ENCODE measurements at places on chromosomes 12 and 14.
A peak's percentile ranks its signal among the peaks of the same experiment; 100 is the strongest.

- no peak for DNase-seq
These were observed 13.1 kb upstream of the TMEM119 start for GRCh38 chr12:108610856-108611605.

- DNase-seq = no peak
These were observed 73.4 kb downstream of the GTF2A1 start for GRCh38 chr14:81147140-81147897.

DNA sequence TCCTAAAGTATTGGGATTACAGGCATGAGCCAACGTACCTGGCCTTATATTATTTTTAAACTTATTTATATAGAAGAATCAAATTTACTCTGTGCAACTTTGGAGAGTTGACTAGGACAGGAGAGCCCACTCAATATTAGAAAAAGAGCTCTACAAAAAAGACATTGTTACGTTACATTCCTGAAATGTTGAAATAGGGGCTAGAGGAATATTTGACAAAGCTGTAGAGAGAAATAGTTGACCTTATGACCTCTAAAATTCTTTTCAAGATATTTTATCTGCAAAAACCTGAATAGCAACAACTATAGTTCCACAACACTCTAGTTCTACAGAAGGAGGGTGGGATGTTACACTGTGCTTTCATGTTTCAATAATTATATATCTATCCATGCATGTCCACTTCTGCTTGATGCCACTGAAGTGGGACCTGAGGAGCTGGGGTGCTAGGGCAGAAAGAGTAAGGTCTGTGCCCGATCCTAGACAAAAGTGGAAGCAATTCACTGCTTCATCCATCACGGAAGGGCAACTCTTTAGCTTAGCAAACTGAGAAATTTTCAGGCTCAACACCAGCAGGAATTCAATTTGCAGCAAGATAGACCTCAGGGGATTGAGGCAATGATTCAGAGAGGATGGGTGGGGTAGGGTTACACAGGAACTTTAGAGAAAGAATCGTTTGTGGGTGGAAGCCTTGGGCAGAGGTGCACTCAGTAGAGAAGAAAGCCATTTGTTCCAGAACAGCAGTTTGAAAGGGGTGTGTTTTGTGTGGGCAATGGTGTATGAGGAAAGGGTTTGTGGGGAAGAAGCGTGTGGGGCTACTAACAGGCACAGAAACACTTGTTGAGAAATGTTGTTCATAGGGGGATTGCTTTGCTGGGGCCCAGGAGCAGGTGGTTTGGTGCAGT, 16.0 kb upstream of the RNASE10 start:
- no peak for DNase-seq

- DNase-seq = no peak
These were observed at the start of gene ZDHHC22 for GRCh38 chr14:77141214-77142004. ZDHHC22 (minus strand) TSS chr14:77141791; CDS start chr14:77139738, 2,053 bp downstream.

DNA sequence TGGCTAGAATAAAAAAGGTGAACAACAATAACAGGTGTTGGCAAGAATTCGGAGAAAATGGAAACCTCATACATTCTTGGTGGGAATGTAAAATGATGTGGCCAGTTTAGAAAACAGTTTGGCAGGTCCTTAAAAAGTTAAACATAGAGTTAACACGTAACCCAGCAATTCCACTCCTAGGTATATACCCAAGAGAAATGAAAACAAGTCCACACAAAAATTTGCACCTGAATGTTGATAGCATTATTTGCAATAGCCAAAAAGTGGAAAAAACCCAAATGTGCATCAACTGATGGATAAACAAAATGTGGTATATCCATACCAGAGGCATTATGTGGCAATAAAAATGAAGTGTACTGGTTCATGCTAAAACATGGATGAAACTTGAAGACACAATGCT, 2.3 kb upstream of the MYO1H start:
- DNase-seq = no peak

- peak; percentile 60 for DNase-seq
These were observed 5.7 kb downstream of the PTHLH start for GRCh38 chr12:27966870-27967269.

Measured in NT2/D1 (cell line).